ENCODE measurements at places on chromosomes 5 and 9.
A peak's percentile ranks its signal among the peaks of the same experiment; 100 is the strongest.

- no peak for DNase-seq
These were observed 7.9 kb downstream of the ELOVL7 start for GRCh38 chr5:60836131-60836530.

GRCh38 chr5:124502551-124502950 is 243.9 kb downstream of the ZNF608 start:
- no peak for DNase-seq

DNA sequence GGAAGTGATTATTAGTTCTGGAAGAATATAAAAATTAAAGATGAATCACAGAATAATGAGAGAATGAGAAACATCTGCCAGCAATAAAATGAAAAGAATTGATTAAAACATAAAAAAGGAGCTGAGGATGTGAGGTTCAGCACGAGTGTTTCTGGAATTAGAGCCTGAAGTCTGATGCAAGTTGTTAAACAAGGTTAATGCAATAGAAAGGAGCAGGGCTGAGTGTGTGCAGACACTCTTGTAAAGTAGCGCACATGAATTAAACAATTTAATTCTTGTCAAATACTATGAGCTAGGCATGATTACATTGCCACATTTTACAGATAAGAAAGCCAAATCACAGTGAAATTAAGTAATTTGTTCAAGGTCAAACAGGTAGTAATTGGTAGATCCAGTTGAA is 384.2 kb downstream of the TAF11L14 start:
- DNase-seq = no peak

DNA sequence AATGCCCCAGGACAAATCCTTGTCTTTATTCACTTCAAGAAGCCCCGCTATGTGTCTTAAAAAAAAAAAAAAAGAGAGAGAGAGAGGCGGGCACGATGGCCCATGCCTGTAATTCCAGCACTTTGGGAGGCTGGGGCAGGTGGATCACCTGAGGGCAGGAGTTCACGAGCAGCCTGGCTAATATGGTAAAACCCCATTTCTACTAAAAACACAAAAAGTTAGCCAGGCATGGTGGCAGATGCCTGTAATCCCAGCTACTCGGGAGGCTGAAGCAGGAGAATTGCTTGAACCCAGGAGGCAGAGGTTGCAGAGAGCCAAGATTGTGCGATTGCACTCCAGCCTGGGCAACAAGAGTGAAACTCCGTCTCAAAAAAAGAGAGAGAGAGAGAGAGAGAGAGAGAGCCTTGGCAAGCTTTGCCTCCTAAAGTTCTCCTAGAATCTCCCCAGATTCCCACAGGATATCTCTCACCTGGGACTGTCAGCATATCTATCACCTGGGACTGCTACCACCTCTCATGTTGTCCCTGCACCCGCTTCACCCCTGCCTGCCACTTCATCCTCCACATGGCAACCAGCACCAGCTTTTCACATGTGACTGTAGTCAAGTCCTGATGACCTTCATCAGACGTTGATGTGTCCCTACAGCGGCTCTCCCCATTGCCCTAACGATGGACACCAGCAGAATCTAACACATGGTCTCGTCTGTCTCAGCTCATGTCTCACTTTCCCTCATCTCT is 5.8 kb downstream of the ITK start:
- no peak for DNase-seq

- DNase-seq = peak; percentile 25
These were observed 1.2 kb downstream of the RNF14 start for GRCh38 chr5:141969783-141970771.

GRCh38 chr5:87924436-87924835 is 344.2 kb downstream of the TMEM161B start:
- DNase-seq = no peak

DNA sequence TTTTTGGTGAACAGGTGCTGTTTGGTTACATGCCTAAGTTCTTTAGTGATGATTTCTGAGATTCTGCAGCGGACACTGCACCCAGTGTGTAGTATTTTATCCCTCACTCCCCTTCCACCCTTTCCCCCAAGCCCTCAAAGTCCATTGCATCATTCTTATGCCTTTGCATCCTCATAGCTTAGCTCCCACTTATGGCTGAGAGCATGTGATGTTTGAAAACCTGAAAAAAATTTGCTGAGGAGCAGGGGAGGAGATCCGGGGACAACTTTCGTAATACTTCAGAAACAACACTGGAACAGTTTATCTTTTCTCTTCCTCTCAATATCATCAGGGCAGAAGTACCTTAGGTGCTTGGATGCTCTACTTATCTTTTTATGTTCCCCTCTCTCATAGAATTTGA is 226.4 kb downstream of the ADAMTS6 start:
- DNase-seq = no peak

GRCh38 chr9:133246991-133247390 is 28.0 kb downstream of the ABO start:
- no peak for DNase-seq

GRCh38 chr5:21684992-21685391 is 1168.2 kb downstream of the CDH12 start:
- DNase-seq = no peak

DNA sequence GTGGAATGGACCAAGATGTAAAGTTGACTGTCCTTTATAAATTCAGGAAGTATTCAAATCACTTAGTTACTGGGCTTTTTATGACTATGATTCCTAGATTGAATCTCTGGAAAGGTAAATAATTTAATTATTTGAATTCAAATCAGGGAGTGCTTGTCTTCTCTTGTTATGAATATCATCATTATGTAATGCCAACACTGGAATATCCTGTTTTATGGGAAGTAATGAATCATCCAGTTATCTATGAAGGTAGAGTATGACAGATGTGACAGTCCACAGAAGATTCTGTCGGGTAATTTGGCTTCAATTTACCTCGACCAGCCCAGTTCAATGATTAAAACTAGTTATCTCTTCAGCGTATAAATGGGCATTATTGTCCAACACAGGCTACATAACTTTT is 141.0 kb upstream of the NUDT12 start:
- no peak for DNase-seq

GRCh38 chr9:91146391-91147019 is 215.2 kb downstream of the AUH start:
- no peak for DNase-seq

GRCh38 chr5:58149746-58150145 is 310.1 kb downstream of the PLK2 start:
- DNase-seq = no peak

DNA sequence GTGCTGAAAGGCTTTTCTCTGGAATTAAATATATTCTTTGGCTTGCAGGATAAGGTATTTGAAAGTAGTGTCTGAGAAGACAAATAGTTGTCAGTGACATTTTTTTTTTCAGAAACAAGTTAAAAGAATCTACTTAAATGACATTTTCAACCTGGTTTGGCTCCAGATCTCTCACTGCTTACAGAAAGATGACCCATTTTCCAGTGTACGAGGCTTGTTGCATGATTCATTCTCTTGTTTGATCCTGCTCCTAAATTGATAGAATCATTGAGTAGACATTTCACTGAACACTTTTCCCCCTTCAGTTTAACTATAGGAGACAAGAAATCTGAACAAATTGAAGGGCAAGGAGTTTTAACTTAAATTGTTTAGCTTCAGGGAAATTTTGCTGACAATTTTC is 546.1 kb downstream of the ZNF608 start:
- no peak for DNase-seq

DNA sequence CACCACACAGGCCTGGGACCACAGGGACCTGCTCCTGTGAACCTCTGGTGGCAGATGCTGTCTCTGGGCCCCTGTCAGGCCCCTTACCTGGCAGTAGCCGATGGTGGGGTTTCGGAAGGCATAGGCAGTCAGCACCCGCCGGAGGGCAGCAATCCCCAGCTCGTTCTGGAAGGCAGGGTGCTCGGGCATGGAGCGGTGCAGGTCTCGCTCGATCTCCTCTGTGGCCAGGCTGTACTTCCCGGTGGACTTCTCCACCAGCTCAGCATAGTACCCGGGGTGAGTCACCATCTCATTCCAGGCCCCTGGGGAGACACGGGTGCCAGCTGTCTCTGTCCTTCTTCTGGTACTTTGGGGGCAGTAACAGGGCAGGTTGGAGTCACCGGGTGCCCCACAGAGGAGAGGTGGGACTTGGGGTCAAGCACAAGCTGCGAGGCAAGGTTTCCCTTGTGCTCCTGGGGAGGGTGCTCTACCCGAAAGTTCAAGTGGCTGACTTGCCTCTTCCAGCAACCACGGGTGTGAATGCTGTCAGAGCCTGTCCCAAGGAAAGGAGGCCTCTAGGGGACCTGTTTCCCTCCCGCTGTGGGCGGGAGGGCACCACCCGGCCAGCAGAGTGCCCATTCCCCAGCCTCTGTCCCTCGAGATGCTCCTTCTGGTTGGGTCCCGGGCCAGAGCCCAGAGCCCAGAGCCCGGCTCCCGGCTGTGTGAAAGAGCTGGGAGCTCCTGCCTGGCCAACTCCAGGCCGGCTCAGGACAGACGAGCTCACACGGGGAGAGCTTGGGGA is 19.8 kb upstream of the MRNIP start:
- DNase-seq = no peak

GRCh38 chr5:6837519-6838110 is 124.4 kb downstream of the TENT4A start:
- DNase-seq = peak; percentile 25

- peak; percentile 58 for DNase-seq
These were observed 532.2 kb upstream of the WWC1 start for GRCh38 chr5:167759057-167759821.

- no peak for DNase-seq
These were observed 324.4 kb downstream of the BRINP1 start for GRCh38 chr9:119044806-119045205.

DNA sequence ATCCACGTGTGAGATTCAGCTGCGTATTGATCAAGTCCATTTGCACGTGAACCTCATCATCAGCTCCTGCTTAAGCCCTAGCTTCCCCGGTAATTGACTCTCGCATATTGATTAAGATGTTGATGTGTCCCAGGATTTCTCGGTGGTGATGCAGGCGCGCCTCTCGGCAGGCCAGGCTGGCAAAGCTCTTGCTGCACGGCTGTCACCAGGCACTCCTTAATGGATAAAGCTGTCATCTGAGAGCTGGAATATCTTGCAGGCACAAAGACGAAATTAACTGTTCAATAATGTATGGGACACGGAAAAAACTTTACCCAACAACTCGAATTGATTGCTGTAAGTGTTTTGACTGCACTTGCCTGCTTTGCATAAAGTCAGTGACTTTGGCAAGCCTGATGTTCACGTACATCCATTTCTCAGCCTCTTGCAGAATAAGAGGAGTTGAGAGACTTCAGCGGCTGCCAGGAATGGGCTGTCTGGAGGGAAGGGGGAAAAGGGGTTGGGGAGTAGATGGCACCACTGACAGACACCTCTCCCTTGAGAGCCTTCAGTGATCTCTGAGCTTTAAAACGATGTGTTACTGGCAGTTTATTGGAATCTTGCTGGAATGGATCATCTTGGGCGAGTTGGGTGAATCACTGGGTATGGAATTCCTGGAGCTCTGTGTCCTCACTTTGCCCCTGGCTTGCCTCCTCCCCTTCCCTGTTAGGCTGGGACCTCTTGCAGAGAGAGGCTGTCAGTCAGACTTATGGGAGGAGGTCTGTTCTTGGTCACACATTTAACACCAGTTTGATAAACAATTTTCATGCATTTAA is 650.3 kb downstream of the CCDC171 start:
- peak; percentile 92 for DNase-seq

DNA sequence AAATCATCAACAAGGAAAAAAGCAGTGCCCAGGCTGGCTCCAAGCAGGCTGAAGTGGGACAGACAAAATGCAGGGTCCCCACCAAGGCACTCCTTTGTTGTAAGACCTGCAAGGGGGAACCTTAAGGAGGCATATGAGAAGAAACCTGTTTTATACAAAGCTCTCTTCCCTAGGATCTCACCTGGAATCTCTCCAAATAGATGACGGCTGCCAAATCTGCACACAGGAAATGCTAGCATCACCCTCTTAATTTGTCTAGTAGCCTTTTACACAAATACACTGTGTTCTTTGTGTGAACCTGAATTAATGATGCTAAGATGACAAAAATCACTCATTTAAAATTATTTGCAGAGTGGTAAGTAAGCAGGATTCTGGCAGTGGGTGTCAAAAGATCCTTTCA is 280.2 kb downstream of the SPOCK1 start:
- DNase-seq = no peak

- no peak for DNase-seq
These were observed 10.1 kb downstream of the DAP start for GRCh38 chr5:10750909-10751308.

DNA sequence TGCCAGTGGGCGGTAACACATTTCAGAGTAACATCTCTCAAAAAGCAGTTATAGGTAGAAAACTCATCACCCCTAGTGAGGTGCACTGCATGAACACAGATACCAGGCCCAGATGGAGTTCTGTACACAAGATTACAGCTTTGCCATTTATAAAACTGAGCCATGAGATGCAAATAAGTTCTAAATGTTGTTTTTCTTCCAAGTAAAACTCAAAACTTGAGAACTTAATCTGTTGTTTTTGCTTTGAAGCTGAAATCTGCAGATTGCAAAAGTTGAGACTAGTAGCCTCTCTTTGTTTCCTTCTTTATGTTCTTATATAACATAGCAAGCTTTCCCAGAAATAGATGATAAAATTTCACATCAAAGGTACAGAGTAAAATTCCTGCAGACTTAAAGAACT is 434.1 kb downstream of the PLK2 start:
- DNase-seq = no peak

DNA sequence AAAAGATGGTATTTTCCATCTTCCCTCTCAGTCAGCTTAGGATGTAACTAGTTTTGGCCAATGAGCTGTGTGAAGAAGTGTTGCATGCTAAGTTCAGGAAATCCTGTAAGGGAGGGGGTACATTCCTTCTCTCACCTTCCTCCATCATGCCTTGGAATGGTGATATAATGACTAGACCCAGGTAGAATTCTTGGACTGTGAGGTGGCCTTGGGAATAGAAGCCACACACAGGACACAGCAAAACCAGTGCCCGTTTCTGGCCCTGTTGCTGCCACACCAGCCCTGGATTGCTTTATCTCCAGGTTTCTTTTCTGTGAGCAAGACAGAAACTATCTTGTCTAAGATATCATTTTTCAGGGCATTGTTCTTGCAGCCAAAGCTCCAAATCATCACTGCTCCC is 10.5 kb upstream of the ZNF354A start:
- DNase-seq = no peak

- DNase-seq = peak; percentile 95
These were observed 97.0 kb downstream of the MEF2C start for GRCh38 chr5:88785746-88786565.

GRCh38 chr5:95949810-95950209 is 11.8 kb downstream of the ELL2 start:
- no peak for DNase-seq

GRCh38 chr5:169302491-169303118 is 1.7 kb upstream of the SLIT3 start:
- peak; percentile 80 for DNase-seq

Measured in ELR (cell line).